ENCODE measurements at places on chromosomes 11 and 22. TPM values are rescaled to one million over a fixed set of nuclear protein-coding genes. Genes with fewer than 3 reads are reported as not detected.

GRCh38 chr22:36123673-36124630 is 36.6 kb downstream of the APOL3 start:
- DNase-seq: peak; percentile 97

GRCh38 chr11:17257196-17257595 is 19.3 kb upstream of the NUCB2 start:
- DNase-seq: no peak

DNA sequence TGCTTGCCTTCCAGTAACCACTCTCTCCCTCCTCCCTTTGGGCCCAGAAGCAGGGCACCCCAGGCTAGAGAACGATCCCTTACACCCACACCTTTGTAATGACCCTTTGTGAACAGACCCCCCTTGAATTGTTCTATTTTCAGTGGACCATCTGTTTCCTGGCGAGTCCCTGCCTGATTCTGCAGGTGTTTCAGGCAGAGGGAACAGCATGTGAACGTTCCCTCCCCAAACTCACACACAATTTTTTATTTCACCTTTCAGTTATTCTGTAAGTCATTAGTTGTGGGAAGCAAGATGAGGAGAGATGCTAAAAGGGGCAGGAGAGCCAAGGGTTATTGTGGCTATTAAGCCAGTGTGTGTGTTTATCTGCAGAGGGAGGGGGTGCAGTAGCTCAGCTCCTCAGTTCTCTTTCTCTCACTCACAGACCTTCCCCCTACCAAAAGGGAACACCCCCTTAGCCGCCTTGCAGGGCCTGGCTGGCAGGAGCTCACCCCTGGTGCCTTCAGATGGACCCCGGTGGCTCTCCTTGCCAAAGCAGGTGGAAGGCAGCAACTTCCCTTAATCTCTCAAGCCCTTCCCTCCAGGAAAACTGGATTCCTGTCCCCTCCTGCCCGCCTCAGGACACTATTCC is 64.8 kb upstream of the SPON1 start:
- no peak for DNase-seq

DNA sequence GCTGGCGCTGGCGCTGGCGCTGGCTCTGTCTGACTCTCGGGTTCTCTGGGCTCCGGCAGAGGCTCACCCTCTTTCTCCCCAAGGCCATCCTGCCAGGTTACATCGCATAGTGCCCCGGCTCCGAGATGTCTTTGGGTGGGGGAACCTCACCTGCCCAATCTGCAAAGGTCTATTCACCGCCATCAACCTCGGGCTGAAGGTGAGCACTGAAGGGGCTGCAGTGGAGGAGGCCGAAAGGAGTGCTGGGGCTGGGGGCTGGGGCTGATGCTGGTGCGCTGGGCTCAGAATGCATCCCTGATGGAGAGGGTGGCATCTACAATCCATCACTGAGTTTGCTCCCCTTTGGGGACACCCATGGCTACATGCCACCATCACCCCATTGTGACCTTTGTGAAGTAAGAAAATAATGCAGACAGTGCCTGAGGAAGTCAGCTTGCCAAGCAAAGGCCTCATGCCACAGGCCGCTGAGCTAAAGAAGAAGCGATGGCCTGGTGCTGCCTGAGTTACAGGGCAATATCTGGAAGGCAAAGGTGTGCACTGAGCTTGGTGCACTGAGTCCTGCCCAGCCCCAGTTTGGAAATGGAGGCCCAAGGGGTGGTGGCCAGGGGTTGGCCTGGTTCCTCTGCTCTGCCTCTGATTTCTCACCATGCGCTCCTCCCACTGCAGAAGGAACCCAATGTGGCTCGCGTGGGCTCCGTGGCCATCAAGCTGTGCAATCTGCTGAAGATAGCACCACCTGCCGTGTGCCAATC is 620 bp downstream of the SMPD1 start:
- DNase-seq: no peak

- no peak for DNase-seq
These were observed 40.5 kb downstream of the GRAMD4 start for GRCh38 chr22:46660604-46661201.

DNA sequence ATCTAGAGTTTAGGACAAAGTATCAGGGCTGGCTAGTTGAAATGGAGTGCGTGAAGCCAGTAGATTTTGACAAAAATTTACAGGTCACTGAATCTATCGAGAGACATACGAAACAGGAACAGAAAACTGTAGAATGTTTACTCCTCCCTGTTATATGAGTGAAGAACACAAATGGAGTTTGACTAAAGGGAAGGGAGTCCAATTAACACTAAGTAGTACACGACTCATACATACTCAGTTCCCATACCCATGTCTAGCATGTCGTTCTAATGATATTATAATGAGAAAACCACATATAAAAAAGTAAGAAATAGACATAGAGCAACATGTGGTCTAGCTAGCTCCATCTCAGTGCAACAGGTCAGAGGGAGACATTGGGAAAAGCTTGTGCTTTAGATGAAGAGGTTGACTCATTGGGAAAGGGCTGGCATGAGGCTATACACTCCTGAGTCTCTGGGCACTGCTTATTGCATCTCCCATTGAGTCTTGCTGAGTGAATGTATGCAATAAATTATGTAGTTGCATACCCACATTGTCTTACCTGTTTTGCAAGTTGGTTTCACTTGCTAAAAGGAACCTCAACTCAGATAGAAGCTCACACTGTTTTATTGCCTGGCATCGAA is 43.5 kb downstream of the CD44 start:
- DNase-seq: no peak

DNA sequence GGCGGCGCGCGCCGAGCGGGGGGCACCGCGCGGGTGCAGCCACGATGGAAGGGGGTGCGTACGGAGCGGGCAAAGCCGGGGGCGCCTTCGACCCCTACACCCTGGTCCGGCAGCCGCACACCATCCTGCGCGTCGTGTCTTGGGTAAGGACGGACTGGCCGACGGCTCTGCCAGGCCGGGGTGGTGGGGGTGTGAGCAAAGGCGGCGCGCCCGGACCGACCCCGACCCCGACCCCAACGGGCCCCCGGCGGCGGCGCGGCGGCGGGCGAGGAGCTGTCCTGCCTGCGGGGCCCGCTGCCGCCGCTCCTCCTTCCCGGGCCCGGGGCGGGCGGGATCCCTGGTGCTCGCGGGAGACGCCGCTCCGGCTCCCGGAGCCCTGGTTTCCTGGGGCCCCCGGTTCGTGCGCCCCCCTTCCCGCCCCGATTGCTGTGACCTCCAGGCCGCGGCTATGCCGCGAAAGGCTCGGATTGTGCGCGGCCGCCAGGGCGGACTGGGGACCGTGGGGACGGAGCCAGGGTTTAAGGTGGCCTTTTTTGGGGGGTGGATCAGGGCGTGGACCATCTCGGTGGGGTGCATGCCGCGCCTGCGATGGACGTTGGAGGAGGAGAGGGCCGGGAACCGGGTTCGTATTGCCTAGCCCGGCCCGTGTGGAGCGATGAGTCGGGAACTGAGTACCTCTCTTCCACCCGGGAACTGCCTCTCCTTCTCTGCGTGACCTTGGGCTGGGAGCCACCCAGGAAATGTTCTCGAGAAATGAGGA is at the start of gene SYNGR1:
SYNGR1 (plus strand) TSS at position 25 of the 760 bp plus-strand sequence; CDS start at position 45, 20 bp downstream.
- peak; percentile 70 for DNase-seq

DNA sequence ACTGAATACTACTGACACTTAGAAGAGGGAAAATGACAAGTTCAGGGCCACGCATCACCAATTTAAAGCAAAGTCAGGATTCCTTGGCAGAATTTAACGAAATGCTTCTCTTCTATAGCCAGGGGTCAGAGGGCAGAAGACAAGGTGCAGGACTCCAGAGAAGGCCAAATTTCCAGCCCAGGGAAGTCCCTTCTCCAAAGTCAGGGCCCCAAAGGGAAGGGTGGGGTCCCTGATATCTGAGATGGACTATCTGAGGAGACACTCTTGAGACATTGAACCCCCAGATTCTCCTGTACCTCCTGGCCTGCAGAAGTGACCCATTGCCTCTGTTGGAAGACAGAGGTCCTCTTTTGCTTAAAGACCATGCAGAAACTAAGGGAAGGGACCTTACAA is 91.2 kb downstream of the RPS6KA4 start:
- no peak for DNase-seq

DNA sequence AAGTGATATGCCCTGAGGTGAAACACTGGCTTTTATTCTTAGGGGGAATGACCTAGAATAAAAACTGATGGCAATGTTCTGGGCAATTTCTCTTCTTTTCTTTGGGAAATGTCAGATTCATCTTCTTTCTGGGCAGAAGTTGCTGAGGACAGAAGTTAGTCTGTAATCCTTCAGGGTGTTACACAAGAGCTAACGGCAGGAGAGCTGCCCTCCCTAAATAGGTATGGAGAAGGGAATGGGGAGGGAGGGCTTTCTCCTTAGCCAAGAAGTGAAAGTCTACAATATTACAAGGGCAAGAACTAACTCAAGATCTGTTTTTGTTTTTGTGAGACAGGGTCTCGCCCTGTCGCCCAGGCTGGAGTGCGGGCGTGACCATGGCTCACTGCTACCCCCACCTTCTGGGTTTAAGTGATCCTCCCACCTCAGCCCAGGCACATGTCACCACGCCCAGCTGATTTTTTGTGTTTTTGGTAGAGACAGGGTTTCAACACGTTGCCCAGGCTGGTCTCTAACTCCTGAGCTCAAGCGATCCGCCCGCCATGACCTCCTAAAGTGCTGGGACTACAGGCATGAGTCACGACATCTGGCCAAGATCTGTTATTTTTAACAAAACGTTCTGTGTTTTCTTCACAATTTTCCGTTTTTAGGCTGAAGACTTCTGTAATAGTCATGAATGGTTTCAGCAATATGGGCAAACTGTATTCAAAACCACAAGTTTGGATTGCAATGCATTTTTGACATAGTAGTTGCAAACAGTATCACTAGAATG is 7.2 kb downstream of the PIWIL4 start:
- DNase-seq: no peak

DNA sequence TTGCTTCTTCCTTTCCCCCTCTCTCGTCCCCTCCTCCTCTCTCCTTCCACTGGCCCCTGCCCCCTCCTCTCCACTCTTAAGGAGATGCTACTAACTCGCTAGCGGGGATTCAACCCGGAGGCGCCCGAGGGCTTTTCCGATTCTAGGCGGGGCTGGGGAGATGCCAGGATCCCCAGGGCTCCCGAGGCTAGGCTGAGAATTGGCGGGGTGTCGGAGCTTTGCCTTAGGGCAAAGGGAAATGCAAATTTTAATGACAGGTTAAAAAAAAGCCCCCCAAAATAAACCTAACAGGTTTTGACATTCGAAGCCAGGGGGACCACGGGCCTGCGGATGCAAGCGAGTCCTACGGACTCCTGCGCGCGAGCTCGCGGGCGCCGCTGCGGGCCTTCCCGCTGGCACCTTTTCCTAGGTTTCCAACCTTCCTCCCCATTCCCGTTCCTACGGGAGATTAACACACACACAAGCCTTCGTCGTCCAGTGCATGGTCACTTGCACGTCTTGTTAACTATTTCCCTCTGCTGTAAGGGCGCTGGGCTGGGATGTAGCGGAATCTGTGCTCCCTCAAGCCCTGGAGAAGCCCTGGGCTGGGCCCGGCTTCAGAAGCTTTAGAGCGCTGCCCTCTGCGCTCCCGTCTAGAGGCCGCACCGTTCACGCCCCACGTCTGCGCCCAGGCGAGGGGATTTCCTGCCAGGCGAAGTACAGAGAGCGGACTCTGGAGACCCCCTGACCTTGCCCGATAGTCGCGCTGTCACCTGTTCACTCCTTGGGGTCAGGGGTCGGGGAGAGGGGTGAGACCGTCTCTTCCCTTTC is 729 bp upstream of the ALX4 start:
- no peak for DNase-seq

GRCh38 chr11:84145616-84146185 is 859.5 kb upstream of the CCDC90B start:
- DNase-seq: peak; percentile 30

DNA sequence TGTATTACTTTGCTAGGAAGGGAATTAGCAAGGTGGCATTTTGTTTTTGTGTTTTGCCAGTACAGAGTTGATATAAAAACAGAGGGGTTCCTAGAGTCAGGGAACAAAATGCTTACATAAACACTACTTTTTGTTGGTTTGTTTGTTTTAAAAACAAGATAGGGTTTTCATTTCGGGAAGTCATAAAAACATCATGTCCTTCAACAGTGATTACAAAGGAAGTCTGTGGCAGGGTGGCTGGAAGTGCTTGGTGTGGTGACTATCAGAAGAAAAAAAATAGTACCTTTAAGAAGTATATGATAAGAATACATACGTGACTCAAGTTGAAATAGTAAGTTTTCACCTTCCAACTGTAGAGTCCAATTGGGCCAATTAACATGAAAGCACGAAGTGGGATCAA is 1.2 kb upstream of the IL18 start:
- peak; percentile 25 for DNase-seq

- no peak for DNase-seq
These were observed 15.9 kb downstream of the DKK3 start for GRCh38 chr11:11992257-11993212.

DNA sequence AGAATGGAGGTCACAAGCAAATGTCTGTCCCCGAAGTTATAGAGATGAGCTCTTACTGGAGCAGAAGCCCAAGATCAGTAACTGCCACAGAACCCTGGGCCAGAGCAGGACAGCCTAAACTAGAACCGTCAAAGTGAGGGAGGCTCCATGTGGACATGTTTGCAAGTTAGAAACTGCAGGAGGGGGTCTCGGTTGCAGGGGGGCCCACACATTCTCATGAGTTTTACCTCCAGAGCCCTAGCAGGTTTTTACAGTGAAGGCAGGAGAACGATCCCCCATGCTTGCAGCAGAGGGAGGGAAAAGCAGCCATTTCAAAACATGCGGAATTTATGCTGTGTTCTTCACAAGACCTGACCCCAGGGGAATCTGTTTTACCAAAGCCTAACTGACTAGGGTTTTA is 133.5 kb upstream of the B3GAT1 start:
- DNase-seq: no peak

DNA sequence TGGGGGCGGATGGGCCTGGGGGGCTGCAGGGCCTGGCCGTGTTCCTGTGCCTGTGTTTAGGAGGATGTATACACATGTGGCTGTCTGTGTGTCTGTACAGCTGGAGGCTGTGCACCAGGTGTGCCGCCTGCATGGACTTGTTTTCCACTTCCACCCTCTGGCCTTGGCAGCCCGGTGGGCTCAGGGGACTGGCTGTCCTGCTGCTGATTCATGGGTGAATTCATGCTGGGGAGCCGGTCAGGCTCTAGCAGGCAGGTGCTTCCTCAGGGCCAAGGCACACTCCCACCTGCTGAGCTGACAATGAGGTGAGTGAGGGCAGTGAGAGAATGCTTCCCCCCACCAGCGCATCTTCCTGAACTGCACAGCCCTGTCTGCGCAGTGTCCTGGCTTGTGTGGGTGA is 88.4 kb downstream of the CCDC81 start:
- no peak for DNase-seq

DNA sequence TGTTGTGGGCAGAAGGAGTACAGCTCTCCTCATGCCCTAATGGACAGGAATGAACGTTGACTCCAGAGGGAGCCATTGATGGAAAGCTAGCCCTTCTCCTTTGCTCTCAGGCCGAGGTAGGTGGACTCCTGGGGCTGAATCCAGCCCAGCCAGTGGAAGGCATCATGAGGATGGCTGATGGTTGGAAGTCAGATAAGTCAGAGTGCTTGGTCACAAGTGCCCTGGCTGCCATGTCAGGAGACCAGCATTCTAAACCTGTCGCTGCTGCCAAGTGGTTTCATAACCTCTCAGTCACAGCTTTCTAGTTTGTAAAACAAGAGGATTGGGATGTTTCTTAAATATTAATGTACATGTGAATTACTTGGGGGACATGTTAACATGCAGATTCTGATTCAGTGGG is 32.3 kb downstream of the PIWIL4 start:
- DNase-seq: no peak

KLHDC7B gene
- 16.1 TPM for total RNA-seq

CATSPER1 gene
- total RNA-seq: 0.76 TPM

PNPLA3 gene
- 0.54 TPM for total RNA-seq

C11orf91 gene
- total RNA-seq: not detected

RAG2 gene
- not detected for total RNA-seq

TMEM45B gene
- 17.7 TPM for total RNA-seq
